ENCODE measurements at places on chromosomes 5 and 9. TPM values are rescaled to one million over a fixed set of nuclear protein-coding genes. Genes with fewer than 3 reads are reported as not detected.

GRCh38 chr5:66222455-66222854, 78.4 kb downstream of the SREK1 start:
- no peak for DNase-seq

DNA sequence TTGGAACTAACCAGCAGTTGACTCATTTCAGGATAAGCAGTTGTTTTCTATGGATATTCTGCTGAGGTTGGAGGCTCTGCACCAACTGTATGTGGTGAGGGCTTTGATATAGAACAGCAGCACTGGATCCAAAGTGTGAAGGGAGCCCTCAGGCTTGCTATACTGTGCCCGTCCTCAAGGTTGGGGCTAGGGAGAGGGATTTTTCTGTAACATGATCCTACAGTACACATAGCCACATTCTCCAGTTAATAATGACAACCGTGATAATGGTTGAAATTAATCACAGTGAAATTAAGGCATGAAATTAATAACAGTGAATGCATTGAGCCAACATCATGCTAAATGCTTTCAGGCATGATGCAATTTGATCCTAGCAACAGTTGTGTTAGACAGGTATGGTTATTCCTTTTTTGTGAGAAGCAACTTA, 36.7 kb downstream of the ARHGAP26 start:
- DNase-seq: no peak

The POLR3G gene
- 1.0 TPM for total RNA-seq

DNA sequence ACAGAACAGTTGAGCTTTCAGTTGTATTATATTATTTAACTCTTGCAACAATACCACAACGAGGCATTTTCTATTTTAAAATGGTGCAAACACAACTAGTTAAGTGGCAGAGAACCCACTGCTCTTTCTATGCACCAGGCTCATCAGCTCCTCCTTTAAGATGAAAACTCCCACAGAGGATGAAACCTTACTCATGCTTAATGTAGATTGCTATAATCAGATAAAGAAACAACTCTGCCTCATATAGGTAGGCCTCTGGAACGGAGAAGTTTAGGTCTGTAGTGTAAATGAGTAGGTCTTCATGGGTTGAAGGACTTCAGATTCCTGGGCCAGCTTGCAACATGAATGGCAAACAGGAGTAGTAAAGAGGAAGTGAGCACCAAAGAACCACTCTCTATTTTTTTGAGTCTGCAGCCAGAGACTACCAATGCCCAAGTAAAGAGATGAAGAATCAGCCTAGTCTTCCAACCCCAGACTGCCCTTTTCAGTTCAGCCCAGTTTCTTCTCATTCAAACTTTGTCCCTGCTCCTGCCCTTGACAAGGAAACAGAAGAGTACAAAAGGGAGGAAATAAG, 33.9 kb downstream of the HACD4 start:
- DNase-seq: no peak

GRCh38 chr5:72722792-72723452, 93.5 kb upstream of the TNPO1 start:
- DNase-seq: no peak

GRCh38 chr5:80182809-80183580, 72.9 kb downstream of the SERINC5 start:
- no peak for DNase-seq

DNA sequence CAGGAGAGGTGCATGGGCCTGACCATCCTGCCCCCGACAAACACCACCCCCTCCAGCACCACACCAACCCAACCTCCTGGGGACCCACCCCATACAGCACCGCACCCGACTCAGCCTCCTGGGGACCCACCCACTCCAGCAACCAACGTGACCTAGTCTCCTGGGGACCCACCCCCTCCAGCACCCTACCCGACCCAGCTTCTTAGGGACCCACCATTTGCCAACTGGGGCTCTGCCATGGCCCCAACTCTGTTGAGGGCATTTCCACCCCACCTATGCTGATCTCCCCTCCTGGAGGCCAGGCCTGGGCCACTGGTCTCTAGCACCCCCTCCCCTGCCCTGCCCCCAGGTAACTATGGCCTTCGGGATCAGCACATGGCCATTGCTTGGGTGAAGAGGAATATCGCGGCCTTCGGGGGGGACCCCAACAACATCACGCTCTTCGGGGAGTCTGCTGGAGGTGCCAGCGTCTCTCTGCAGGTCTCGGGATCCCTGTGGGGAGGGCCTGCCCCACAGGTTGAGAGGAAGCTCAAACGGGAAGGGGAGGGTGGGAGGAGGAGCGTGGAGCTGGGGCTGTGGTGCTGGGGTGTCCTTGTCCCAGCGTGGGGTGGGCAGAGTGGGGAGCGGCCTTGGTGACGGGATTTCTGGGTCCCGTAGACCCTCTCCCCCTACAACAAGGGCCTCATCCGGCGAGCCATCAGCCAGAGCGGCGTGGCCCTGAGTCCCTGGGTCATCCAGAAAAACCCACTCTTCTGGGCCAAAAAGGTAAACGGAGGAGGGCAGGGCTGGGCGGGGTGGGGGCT, 4.6 kb downstream of the CEL start:
- DNase-seq: peak; percentile 21

- DNase-seq: peak; percentile 53
Observed at GRCh38 chr5:6714226-6715041, 1.2 kb downstream of the TENT4A start.

The TRIP13 gene
- 0.39 TPM for total RNA-seq

DNA sequence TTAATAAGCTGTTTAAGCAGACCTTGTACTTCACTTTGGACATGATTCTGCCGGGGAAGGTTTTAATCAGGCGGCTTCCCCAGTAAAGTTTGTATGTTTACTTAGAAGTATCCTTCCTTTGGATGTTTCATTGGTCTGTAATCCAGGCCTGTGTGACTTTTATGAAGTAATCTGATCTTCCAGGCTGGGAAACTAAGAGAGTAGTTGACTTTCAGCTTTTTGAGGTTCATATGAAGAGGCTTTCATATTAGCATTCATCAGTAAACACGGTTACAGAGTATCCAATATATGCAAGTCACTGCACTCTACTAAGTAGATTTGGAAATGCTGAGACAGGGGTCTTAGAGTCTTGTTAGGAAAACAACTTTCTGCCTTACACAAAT, 1.1 kb downstream of the DNAJC21 start:
- no peak for DNase-seq

The GPR21 gene
- total RNA-seq: not detected
